ENCODE measurements at places on chromosomes 7 and 10. TPM values are rescaled to one million over a fixed set of nuclear protein-coding genes. Genes with fewer than 3 reads are reported as not detected.

DGKI gene
- total RNA-seq = 0.23 TPM

TMEM229A gene
- not detected for total RNA-seq

OR6B1 gene
- not detected for total RNA-seq

NKX1-2 gene
- 0.06 TPM for total RNA-seq

EEF1AKMT2 gene
- 18.0 TPM for total RNA-seq

SYNPO2L gene
- not detected for total RNA-seq

CXCL12 gene
- total RNA-seq = 0.19 TPM

AKR1C3 gene
- 1,261 TPM for total RNA-seq

PVRIG gene
- total RNA-seq = not detected

MKX gene
- total RNA-seq = not detected

DOCK4 gene
- total RNA-seq = 3.2 TPM

SRRM3 gene
- total RNA-seq = 12.0 TPM

PAXIP1 gene
- total RNA-seq = 14.8 TPM

TFPI2 gene
- 308 TPM for total RNA-seq

BLNK gene
- not detected for total RNA-seq

CPXM2 gene
- not detected for total RNA-seq

IFIT1B gene
- not detected for total RNA-seq

MRLN gene
- not detected for total RNA-seq

All from A549 treated with GW870086 at 1 μM for 4 hours (cell line).